Stimulated activated CD4-positive, alpha-beta T cell treated with anti-CD3 and anti-CD28 coated beads, Interleukin-12 subunit alpha, Interleukin-12 subunit beta, amount 100 ng/mL, for 48 hours (primary cell): ENCODE measurements at places on chromosomes 11 and 22.

- DNase-seq: no peak
These were observed 181.5 kb upstream of the SORL1-AS1 start for GRCh38 chr11:121634273-121634672.

GRCh38 chr11:61021661-61022212 lies 50.3 kb downstream of the CD6 start:
- peak; percentile 69 for DNase-seq

DNA sequence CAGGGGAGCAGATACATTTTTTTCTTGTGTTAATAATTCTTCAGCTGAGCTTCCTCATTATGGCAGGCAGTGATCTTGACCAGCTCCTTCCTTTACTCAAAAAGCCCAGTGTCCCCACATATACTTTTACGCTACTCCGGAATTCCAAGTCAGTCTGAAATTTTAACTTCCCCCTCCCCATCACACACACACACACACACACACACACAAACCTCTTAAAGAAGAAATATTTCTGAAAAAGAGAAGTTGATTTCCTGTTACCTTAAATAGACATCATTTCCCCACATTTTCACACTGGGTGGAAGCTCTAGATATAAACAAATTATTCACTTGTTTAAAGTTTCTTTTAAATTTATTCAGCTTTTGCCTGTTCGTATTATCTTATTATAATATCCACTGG lies 113.9 kb downstream of the DBX1 start:
- no peak for DNase-seq

DNA sequence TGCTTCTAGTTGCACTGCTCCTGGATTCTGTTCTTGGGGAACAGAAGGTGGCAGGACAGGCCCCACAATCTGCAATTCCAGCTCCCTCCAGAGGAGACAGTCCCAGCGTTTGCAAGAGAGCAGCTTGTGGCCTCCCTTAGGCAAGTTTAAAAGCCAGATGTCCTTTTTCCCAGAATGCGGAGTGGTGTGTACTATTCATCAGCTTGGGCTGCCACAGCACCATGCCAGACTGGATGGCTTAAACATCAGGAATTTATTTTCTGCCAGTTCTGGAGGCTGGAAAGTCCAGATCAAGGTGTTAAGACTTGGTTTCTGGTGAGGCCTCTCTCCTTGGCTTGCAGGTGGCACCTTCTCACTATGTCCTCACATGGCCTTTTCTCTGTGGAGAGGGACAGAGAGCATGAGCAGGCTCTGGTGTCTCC lies 11.7 kb downstream of the MIAT start:
- DNase-seq: no peak

GRCh38 chr11:133339495-133340140 lies 192.7 kb downstream of the OPCML start:
- DNase-seq: no peak

DNA sequence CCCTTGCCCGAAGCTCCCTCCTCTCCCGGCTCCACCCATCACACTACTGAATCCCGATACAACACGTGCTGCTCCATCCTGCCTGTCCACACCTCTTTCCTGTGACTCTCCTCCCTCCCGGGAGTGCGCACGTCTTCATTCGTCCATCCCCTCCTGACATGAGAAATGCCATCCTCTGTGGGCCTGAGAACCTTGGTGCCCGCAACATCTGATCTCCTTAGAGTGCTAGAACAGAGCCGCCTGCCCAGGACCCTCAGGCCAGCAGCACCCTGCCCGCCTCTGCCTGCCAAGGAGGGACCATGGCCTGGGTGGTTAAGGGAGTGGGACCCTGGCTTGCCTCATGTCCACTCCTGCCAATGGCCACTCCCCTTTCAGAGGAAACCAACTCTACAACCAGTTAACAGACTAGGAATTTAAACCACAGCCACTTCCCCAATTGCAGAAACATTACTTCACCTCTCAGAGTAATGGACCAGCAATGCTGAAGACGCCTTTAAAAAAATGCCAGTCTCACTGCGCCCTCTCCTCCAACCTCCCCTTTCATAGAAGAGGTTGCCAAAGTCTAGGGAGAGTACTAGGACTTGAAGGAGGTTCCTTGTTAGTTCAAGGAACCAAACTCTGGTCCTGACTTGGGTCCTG lies 466.3 kb downstream of the OPCML start:
- DNase-seq: no peak

DNA sequence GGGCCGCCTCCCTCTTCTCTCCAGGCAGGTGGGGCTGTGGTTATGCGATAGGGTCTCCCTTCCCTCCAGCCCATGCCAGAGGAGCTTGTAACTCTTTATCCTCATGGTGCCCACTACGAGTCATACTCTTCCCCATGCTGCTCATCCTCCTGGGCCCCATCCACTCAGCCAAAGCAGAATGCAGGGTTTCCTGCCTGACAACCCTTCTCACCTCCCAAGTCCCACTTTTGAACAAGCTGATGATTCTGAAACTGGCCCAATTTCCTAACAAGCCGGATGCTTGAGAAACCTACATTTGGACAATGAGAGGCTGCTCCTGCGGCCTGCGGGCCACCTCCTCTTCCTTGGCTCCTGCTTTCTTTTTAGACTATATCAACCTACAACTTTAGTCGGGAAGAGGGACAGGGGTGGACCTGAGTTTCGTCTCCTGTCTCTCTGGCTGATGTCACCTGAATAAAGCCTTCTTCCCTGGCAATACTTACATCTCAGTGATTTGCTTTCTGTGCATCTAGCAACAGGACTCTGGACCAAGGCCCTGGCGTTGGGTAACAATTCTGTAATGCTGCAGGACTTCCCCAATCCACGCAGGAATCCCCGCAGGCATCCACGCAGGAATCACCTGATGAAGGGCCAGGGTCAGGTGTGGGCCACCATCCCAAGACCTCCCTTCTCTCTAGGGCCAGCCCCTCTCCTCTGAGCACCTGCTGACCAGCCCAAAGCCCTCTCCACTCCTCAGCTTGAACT lies 1.5 kb upstream of the NDUFS8 start:
- no peak for DNase-seq

DNA sequence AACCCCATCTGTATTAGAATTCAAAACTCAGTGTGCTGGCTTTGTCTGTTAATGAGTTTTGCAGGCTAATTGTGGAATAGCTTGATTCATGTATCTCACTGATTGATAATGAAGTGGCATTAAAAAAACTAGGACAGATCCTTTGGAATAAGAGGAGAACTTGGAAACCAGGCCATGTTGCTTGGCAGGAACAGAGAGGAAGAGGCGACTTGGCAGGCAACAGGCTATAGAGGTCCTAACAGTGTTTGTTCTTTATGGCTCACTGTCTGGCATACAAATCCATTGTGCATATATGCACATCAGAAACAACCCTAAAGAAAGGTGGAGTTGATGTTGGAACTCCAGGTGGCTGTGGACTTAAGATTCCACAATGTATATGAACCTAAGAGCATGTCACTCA lies 17.4 kb upstream of the OR9I1 start:
- DNase-seq: no peak

DNA sequence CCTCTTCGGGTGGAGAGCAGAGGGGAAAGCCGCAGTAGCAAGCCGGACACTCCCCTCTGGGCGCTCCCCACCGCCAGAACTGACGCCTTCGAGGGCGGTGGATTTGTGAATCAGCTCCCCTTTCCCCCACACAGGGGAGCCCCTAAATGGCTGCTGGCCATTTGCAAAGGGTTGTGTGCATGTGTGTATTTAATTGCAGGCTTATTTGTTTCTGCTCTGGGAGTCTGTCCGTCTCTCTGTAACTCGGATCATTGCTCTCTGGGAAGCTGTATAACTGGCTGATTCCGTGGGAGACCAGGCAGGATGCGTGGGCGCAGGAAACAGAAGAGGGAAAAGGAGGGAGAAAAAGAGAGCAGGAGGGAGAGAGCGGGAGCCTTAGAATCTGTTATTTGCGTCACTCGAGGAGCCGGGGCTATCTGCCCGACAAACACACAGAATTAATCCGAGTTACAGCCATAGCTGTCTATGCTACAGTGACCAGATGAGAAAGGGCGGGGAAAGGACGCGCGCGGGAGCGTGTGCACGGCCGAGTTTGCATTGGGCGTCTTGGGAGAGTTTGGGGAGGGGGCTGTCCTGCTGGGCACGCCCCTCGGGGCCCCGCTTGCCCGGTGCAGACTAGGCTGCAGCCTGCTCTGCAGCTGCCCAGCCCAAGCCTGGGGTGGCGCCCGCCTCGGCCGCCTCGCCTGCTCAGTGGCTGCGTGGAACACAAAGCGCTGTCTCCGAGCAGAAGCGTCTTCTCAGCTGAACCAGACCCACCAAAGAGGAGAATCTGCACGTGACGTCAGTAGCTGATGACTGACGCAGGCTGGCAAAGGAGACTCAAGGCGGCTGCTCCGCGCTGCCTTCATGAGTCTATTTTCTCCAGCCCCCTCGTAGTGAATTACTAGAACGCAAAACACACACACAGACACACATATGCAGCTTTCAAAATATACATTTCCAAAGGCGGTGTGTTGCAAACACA lies 105.3 kb upstream of the HSD17B12 start:
- no peak for DNase-seq

- DNase-seq: no peak
These were observed 131.9 kb upstream of the MTNR1B start for GRCh38 chr11:92837595-92837994.

DNA sequence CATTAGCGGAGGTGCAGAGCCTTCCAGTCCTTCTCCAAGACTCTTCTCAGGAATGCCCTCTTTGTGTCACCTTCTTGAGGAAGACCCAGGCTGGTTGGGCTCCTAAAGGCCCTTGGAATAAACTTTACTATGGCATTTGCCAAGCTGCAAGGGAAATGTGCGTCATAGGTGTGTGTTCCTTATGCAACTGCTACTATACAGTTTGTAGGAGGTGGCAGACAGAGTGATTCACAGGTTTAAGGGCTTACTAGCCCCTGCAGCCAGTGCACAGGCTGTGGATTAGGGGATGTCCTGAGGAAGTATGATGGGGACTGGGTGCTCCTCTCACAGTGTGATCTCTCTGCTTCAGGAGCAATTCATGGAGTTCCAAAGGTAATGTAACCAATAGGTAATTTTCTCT lies 74.6 kb downstream of the TENM4 start:
- DNase-seq: no peak

DNA sequence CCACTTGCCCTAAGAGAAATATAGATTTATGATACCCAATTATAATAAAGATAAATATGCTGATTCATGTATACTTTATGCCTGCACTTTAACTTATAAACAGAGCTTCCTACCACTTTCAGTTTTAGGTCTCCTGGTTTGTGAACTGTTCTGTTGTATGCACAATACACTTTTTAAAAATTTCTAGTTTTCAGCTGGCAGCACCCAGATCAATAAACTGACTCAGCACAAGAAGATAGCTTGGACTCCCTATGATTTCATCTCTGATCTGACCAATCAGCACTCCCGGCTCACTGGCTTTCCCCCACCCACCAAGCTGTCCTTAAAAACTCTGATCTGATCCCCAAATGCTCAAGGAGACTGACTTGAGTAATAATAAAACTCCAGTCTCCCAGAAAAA lies 33.5 kb upstream of the FAM181B start:
- no peak for DNase-seq

DNA sequence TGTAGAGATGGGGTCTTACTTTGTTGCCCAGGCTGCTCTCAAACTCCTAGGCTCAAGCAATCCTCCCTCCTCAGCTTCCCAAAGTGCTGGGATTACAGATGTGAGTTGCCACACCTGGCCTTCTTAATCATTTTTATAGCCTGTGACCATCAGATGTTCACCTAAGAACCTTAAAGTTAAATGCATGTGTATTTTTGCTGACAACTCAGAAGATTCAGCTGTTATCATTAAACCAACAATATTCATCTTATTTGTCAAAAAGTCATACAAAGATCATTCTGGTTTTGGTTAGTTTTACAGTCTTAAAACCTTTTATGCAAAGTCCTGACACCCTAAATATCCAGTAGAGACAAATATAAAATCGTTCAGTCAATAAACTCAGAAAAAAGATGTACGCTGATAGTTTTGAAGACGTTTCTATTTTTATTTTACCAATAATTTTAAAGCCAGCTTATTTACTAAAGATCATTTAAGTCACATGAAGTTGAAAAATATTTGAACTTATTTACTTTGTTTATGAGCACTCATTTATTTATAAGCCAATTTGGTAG lies 22.2 kb downstream of the CLDN5 start:
- DNase-seq: no peak

GRCh38 chr22:37259540-37260029 lies 15.5 kb upstream of the RAC2 start:
- no peak for DNase-seq

DNA sequence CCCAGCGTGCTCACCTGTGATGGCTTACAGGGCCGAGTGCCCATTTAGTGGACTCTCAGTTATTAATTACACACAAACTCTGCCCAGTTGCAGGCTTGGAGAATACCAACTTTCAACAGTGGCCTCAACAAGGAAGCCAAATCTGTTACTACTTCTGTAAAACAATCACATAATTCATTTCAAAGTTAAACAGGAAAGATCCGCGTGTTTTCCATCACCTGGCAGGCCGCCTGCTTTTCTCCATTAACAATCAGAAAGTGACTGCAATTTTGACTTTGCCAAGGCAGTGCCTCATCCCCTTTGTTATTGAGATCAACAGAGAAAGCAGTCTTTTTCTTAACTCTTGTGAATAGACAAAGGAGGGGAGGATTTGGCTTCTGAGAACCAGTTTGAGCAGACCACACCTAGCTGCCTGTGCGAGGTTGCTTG lies 77.7 kb downstream of the BARX2 start:
- DNase-seq: no peak

- no peak for DNase-seq
These were observed 86.0 kb downstream of the EHF start for GRCh38 chr11:34706709-34707461.

DNA sequence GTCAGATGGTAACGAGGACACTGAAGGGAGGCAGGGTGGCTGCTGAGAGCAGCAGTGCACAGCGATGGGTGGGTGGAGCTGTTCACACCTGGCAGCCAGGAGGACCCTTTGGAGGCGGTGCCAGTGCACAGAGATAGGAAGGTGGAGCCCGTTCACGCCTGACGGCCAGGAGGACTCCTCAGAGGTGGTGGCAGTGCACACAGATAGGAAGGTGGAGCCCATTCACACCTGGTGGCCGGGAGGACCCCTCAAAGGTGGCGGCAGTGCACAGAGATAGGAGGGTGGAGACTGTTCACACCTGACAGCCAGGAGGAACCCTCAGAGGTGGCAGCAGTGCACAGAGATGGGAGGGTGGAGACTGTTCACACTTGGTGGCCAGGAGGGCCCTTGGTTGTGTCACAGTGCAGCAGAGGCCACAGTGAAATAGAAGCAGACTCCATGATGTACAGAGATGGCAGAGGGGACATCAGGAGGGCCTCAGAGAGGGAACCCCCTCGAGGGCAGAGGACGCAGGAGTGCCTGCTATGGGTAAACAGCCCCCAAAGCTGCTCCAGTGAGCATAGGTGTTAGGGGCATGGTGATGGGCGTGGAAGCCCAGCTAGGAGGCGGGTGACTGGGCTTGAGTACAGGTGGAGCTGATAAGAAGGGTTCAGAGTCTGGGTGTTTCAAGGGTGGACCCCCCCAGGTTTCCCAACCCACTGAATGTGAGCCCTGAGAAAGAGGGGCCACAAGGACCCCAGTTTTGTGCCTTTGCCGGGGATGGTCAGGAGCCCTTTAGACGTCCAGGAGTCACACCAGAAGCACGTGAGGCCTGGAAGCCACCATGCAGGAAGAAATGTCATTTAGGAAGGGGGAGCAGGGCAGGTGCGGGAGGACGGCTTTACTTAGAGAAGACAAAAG lies 566.7 kb downstream of the BRD1 start:
- no peak for DNase-seq
